ENCODE measurements at places on chromosomes 5 and 9.

DNA sequence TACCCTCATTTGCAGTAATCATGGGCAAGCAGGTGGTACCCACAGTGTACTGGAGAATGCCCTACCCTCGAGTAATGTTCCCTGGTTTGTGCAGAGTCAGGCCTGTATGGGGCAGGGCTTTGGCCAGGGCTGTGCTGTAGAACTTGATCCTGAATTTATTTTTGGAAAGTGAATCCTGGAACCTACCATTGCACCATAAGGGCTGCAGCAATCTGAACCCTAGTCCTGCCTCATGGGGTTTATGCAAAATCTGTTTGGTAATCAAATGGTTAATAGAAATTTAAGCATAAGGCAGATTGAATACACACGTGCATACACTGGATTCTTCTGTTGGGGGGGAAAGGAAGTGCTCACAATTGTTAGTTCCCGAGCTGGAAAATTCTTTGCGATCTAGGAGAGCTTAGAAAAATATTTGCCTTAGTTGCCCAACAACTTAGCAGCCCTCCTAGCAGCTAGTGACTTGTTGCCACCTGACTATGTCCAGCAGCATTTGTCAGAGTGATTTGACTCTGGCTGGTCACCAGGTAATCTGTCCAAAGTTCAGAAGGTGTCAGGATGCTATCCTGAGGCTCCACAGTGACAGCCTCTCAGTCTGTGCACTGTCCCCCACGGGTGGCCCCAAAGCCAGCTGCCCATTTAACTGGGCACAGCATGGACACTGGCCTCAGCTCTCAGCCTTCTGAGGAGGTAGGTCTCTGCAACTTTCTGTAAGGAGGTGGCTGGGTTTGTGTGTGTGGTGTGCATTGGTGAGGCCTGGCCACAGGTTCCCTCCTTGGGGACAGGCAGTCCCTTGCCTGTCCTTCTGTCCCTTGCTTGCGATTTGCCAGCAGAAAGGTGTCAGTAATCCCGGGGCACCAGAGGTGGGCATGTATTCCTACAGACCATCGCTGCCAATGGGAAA lies 8.3 kb downstream of the MVB12B start:
- DNase-seq, result no peak

GRCh38 chr9:88927510-88927909 lies 63.8 kb upstream of the S1PR3 start:
- DNase-seq, result peak; percentile 46

DNA sequence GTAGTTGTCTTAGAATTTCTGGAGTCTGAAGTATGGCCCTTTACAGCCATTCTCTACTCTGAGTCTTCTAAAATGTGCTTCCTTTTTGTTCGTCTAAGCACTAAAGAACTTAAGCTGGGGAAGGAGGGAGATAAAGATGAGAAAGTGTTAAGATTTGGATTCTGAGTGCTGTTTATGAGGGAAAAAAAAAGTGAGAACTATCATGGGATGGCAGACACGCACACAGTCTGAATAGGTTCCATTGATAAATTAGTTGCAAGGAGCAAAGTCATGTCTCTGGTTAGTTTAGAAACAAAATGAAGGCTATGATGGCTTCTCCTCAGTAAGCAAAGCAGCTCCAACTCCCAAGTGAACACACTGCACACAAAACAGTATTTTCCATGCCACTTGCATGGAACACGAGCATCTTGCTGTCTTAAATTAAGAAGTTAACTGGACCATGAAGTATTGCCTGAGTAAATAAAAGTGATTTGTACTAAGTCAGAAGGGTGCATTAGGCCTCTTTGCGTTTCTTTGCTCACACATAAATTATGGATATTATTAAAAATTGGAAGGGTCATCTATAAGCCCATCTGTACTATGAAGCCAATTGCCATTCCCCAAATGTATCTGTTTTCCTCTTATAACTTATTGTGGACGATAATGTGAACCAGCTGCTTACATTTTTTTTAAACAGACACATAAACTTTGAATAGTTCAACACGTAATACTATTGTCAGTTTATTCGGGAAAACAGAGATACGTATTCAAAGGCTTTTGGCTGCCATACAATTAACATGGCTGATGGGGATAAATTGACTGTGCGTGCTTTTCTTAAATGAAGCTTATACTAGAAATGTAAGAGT lies 199.3 kb downstream of the SGCD start:
- DNase-seq, result no peak

DNA sequence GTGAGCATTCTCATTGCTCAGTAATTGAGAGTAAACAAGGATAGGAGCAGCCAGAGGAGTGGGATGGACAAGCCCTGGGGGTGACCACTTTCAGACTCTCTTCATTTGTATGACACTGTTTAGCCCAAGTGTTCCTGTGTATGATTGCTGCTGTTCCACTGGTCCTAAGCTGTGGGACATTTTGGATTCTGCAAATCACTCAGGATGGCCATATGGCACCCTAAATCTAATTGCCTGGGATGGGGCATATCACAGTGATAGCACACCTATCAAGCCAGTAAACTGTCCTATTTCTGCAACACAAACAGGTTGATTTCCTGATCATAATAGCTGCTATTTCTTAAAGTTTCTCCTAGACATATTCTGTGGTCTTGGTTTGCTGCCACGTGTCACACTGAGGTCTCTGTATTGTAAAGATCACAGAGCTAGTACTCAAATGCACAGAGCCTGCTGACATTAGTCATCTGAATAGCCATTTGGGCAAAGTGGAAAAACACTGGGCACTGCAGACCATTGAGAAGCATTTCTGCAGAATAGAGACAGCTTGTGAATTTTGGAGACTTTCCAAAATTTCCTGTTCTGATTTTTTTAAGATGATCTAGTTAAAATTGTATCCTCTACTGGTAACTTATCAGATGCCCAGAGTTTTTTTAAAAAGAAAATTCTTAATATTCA lies 320.2 kb downstream of the RFX3 start:
- no peak for DNase-seq

DNA sequence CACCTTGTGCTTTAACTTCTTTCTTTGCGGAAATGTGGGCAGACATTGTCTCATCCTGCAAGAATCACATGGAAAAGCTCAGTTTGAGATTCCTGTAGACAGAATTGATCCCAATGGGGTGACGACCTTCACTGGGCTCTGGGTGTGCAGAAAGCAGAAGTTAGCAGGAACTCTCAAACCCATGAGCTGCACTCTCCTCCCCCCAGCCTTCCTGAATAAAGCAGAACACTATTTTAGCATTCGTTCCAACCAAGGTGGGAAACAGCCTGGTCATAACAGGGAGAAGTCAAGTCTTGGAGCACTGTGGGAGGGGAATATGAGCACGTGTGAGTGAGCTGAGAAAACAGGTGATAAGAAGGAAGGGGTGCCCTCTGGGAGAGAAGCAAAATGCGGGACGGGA lies 87.4 kb upstream of the FER start:
- no peak for DNase-seq

DNA sequence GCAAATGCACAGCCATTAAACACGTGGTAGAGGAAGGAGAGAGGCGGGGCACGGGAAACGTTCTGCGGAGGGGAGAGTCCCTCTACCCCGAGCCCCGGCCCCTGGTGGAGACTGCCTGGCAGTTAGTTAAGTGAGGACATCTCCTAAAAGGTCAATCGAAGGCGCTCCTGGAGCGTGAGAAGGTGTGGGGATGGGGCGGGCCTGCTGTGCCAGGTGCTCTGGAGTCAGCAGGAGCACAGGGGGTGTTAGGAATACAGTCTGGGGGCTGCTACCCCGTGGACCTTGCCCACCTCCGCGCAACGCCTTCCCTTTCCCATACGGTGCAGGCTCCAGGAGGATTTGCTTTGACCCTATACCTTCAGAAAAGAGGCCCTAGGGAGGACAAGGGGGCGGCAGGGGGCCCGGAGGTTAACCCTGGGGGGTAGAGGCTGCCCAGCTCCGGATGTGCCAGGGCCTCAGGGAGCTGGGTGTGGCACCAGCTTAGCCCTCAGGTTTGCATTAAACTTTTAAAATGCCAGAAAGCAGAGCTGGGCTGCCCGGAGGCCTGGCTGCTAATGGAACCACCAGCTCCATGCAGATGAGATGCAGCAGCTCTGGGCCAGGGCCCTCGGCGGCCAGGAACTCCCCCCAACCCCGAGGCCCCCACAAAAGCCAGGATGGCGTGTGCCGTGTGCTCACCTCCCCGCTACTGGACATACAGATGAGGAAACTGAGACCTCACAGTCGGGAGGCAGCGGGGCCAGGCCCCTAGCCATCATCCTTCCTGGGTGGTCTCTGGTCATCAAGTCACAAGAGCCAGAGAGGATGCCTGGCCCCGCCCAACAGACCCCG lies 39.2 kb downstream of the NACC2 start:
- DNase-seq, result no peak

DNA sequence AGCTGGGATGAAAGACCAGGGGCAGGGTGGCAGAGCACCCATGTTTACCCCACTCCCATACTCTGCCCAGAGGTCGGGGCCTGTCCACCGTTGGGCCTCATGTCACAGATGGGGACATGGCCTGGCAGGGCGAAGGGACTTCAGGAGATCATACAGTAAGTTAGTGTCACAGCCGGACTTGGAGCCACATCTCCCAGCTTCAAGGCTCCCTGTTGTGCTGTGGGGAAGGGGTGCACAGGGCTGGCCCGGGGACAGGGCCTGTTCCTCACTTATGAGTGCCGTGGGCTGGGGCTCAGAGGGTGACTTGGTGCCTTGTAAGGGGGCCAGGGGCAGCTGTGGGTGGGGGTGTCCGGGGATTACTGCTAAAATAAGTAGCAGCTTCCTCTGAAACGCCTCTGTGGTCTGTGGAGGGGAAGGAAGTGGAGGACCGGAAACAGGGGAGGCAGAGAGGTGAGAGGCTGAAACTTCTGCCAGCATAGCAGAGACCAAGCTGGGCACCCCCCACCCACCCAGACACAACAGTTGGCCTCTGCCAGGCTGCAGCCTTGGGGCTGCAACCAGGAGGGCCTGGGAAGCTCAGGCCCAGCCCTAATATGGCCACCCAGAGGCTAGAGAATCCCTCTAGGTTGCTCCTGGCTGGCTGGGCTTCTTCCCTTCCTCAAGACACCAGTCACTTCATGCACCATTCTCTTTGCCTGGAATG lies 41.1 kb upstream of the NEK6 start:
- peak; percentile 98 for DNase-seq

- no peak for DNase-seq
These were observed 673.4 kb downstream of the DTWD2 start for GRCh38 chr5:118314931-118315330.

DNA sequence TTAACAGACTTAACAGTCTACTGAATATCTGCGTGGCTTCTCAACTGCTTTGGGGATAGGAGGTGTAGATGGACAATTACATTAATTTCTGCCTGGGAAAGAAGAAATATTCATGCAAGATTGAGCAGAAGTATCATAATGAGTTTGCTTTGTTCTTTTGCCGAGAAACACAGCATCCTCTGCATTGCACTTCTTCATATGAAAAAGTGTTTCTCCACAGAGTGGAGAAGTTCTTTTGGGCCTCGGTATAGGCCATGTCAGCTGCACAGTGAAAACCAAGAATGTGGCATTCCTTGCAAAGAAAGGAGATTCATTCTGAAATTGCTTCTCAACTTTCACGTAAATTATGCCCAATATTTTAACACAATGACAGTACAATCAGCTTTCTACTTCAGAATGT lies 17.6 kb upstream of the SNX2 start:
- DNase-seq, result no peak

DNA sequence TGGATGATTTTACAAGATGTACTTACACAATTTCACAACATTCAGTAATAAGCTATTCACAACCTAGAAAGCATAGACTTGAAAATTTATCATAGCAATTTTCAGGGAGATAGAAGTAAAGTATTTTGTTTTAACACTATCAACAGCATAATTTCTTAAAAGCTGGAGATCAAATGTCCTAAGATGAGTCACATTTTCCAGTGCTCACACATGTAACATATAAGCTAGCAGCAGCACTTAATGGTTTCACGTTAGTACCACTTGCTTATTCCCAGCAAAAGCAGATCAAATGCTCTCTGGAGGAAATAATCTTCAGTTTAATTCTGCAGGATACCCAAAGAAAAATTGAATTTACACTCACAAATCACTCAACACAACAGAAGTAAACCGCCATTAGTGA lies 6.5 kb downstream of the OR13C8 start:
- no peak for DNase-seq

- DNase-seq, result no peak
These were observed 3.8 kb downstream of the OR2V2 start for GRCh38 chr5:181151146-181151545.

DNA sequence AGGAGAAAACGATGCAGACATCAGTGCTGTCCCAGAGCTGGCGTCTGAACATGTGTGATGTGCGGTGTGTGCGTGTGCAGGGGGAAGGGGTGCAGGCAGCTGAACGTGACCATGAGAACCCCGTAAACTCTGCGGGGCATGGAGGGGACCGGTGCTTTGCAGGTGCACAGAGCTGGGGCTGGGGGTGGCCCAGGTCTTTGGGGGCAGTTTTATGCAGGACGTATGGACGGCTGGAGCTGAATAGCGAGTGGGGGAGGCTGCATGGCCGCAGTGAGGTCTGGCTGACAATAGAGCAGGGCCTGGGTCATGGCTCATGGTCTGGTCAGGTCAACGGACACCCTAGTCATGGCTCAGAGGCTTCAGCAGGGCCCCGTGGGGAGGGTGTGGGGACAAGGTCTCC lies 3.3 kb upstream of the EXOC3 start:
- DNase-seq, result no peak

DNA sequence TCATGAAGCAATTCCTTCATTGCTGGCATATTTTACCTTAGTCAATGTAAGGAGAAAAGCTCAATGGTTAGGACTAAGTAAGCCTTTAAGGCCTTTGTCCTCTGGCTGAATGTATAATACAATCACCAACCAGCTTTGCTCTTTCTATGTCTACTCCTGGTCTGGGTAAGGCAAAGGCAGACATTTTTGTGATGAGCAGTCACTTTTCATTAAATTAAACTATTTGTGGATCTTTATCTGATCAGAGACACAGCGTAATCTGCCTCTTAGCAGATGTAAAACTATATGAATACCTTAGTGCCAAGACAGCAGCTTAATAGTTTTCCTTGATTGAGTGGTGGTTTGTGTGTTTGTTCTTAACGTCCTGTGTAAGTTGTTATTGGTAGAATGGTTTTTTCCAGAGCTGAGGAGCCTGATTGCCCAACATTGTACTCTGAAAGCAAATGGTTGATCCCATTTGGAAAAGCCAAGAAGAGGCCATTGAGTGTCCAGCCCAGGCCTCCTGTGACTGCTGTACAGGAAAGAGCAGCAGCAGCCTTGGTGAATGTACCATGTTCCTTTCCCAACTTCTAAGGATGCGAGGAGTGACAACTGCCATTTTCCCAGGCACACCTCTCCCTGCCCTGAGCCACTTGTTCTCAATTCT lies 16.5 kb upstream of the CXXC5 start:
- no peak for DNase-seq

GRCh38 chr5:10680876-10681481 lies 80.1 kb downstream of the DAP start:
- peak; percentile 31 for DNase-seq

GRCh38 chr9:27701587-27701986 lies 128.3 kb upstream of the C9orf72 start:
- peak; percentile 67 for DNase-seq

DNA sequence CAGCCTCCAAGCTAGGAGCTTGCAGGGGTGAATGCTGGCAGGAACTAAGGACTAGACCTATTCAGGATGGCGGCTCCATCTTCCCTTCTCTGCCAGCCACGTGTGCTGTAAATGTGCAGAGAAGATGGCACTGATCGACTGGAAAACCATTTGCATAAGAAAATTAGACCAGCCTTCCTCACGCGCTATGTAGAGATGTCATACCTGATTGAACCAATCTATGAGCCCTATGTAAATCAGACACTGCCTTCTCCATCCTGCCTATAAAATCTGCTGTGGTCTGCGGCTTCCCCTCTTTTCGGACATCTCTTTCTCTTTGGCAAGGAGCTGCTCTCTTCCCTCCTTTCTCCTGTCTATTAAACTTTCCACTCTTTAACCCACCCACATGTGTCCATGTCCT lies 91.6 kb downstream of the NPR3 start:
- DNase-seq, result no peak

All from Kasumi-1 (cell line).